ENCODE measurements at places on chromosomes 1 and 21.

DNA sequence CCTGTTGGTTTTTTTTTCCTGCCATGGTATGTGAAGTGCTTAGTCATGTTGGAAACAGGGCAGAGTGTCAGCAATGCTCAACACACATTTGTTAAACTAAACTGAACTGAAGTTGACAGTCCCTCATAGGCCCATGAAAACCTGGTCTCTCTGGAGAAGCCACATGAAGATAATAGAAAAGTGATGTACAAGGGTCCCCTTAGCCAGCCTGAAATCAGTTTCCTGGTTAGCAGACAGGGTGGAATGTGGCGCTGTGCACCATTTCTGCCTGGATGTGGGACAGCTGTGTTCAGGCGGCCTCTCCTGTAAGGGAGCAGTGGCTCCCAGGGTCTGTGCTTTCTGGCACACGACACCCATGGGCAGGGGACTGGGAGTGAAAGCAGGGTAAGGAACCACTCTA is 9.9 kb upstream of the CHI3L1 start:
- DNase-seq = no peak

DNA sequence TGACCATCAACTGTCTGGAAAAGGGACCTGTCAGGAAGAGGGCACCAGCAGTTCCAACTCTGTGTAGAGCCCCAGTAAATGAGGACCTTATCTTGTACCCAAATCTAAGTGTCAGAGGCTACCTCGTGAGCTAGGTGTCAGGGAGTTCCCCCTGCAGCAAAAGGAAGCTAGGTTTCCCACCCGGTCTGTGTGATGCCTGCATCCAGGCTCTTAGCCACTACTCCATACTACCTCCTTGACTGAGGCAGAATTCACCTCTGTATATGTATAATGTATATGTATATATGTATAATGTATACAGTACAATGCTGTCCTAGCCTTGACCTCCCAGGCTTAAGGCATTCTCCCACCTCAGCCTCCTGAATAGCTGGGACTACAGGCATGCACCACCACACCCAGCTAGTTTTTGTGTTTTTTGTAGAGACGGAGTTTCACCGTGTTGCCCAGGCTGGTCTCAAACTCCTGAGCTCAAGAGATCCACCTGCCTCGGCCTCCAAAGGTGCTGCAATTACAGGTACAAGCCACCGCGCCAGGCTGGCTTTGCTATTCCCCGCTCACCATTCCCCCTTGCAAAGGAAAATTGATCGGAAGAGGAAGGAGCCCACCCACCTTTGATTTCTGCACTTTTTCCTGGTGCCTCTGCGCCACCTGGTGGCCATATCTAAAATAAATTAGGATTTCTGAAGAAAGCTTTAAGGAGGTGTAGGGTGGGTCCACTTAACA is 15.7 kb upstream of the LUZP1 start:
- DNase-seq = no peak

GRCh38 chr1:230869500-230869899 is 1.2 kb upstream of the C1orf198 start:
- no peak for DNase-seq

DNA sequence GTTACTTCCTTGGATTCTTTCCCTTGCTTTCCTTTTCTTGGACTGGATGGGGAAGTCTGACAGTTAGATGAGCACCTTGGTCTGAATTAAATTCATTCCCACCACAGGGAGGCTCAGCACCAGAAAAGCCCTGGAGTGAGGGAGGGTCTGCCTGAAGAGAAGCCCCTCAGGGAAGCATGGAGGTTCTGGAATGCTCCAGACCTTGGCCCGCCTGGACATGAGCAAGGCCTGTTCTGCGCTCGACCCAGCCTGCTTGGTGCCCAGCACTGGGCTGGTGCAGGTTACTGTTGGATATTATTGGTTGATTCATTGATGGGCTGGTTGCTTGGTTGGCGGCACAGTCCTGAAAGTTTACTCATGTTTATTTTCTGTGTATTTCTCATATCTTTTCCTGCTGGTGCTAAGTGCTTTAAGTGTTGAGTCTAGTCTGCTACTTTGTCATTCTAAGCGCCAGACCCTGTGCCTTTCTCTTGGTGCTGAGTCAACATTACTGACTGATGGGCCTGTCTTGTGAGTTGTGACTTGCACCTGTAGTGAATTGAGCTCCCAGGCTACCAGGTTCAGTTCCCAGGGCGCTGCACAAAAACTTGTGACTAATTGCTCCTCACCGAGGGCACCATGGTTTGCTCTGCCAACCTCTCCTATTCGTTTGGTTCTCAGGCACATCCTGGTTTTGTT is 538.5 kb downstream of the KIF26B start:
- no peak for DNase-seq

DNA sequence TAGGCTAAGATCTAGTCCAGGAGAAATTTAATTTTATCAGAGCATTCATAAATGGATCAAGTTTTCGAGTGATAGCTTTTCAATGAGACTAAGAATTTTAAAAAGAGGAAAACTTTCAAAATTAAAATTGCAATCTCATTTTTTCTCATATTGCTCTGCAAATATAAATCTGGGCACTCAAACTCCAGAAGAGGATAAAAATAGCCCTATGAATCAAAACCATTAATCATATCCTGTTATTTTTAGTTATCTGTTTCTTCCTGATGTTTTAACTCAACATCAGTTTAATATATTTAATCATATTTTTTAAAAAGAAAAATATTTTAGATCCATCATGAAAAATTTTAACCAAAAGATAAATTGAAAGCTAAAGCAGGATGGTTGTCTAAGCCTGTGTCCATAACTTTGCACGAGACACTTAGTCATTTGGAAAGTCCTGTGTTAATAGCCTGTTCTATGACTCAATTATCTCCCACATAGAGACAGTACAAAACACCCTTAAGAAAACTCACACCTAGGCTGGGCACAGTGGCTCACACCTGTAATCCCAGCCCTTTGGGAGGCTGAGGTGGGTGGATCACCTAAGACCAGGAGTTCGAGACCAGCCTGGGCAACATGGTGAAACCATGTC is 17.1 kb upstream of the PRRC2C start:
- DNase-seq = no peak

Data from non-pigmented ciliary epithelial cell (primary cell).